ENCODE measurements at places on chromosomes 2 and 18.

DNA sequence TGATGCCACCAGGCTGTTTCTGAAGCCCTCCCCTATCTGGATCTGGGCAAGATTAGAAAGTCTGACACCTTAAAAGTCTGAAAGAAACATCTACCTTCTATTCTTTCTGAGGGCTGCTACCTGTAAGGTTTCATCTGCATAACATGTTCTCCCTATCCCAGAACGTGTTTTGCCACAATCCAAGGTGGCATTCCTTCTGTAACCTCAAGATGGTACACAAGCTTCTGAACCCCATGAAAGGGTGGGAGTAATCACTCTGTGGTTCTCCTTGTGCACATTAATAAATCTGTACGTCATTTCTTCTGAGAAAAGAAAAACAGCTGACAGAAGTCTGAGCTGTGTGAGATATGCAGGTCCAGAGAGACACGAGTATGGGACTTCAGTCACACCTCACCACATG lies 41.8 kb upstream of the MSH6 start:
- DNase-seq = no peak

GRCh38 chr2:233100192-233100998 lies 40.3 kb downstream of the INPP5D start:
- peak; percentile 45 for DNase-seq

GRCh38 chr18:7696780-7697179 lies 129.7 kb downstream of the PTPRM start:
- no peak for DNase-seq

- no peak for DNase-seq
Observed at GRCh38 chr2:173410579-173410978, 55.9 kb downstream of the CDCA7 start.

DNA sequence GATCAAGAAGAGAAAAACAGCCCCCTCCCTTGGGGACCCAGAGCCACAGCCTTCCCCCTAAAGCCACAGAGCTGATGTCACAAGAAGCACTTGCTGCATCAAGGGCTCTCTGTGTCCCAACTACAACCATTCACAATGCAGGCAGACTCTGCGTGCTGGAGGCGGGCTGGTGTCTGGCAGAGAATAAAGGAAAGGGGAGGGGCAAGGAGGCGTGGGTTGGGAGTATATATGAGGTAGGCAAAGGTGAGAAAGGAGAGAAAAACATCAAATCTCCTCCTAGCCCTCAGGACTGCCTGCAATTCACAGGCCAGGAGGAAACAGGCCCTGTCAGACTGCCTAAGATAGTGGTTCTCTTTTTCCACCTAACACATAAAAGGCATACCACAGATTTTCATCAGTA lies 48.8 kb upstream of the IHH start:
- no peak for DNase-seq
